Lung (tissue), 17 donors: ENCODE measurements at places on chromosomes 12 and 14. TPM values are rescaled to one million over a fixed set of nuclear protein-coding genes. Genes with fewer than 3 reads are reported as not detected.

The TAS2R19 gene
- 3.2 TPM for total RNA-seq

The ADAMTS20 gene
- total RNA-seq: not detected

DNA sequence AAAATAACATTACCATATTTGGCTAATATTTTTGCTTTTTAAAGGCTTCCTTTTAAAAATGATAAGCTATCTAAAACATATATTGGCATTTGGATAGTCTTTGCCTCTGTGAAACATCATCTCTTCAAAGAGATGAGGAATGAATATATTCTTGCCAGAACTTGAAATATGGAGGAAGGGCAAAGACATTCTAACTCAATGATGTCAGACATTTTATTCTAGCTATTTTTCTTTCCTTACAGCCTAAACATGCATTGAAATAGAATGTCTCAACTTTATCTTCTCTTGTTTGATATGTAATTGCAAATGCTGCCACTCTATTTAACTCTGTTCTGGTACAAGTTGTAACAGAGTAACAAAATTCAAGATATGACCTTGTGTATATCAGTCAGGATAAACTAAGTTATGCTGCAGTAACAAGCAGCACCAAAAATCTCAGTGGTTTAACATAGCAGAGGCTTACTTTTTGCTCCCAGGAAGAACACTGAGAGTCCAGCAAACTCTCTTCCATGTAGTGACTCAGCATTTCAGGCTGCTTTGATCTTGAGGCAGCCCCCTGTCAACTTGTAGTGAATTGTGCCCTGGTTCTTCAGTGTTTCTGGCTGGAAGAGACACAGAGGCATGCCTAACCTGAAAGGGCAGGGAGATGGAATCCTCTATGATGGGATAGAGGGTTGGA is 11.0 kb downstream of the IRAK3 start:
- no peaks in the 10 kb centered on the region for H3K36me3 ChIP-seq
- H3K4me1 ChIP-seq: no peaks in the 10 kb centered on the region
- DNase-seq: no peak

The AICDA gene
- total RNA-seq: 0.58 TPM

DNA sequence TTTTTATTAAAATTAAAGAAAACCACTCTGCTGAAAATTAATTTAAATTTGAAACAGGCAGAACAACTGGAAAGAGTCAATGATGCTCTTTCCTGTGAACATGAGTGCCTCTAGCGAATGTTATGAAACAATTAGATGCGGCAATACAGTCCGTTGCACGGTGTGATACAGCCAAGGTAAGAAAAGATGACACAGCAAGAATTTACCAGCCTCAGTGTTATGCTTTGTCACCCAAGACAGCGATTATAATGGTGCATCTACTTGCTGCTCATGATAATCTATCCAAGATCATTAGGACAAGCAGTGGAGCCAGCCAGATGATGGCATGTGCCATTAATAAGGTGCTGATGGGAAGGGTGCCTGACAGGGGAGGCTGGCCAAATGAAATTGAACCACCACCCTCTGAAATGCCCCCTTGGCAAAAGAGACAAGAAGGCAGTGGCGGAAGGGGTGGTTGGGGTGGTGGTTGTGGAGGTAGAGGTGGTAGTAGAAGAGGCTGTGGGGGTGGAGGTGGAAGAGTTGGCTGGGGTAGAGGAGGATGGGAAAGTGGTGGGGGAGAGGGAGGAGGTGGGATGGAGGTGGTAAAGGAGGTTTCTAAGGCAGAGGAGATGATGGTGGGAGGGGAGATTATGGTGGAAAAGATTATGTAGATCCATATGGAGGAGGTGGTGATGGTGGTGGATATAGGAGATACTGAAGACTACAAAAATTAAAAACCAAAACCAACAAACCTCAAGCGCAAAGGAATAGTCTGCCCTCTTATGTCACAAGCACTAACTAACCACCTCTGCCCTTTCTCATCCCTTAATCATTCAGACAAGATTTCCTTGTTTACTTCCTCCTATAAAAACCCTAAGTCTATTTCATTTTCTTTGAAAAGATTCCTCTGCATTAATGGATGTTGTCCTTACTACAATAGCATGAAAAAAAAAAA is 4.0 kb upstream of the RESF1 start:
- H3K36me3 ChIP-seq: no peaks in the 10 kb centered on the region
- no peak overlapping the region for H3K4me3 ChIP-seq
- no peak overlapping the region for H3K27ac ChIP-seq
- no peaks in the 10 kb centered on the region for H3K27me3 ChIP-seq

GRCh38 chr12:93571925-93572711 is at the start of gene SOCS2:
TSS of gene SOCS2 (plus strand) at chr12:93572675. CDS start at chr12:93572898, 223 bp downstream.
- H3K4me1 ChIP-seq: peaks cover 9% of the 10 kb centered on the region
- H3K27ac ChIP-seq: peak within 1 kb of the TSS; percentile 96
- H3K4me3 ChIP-seq: peak within 1 kb of the TSS; percentile 83
- no peaks in the 10 kb centered on the region for H3K36me3 ChIP-seq
- no peaks in the 10 kb centered on the region for H3K27me3 ChIP-seq

GRCh38 chr14:75077794-75078193 is 8.4 kb downstream of the ZC2HC1C start:
- H3K4me1 ChIP-seq: peaks cover 26% of the 10 kb centered on the region
- no peak overlapping the region for H3K4me3 ChIP-seq
- H3K27ac ChIP-seq: no peak overlapping the region

GRCh38 chr12:22275843-22276242 is 58.7 kb downstream of the ST8SIA1 start:
- H3K4me3 ChIP-seq: no peak overlapping the region
- peak; percentile 92 for DNase-seq
- no peak overlapping the region for H3K27ac ChIP-seq
- H3K4me1 ChIP-seq: peaks cover 7% of the 10 kb centered on the region
- H3K27me3 ChIP-seq: no peaks in the 10 kb centered on the region

The HOXC4 gene
- 0.71 TPM for total RNA-seq

DNA sequence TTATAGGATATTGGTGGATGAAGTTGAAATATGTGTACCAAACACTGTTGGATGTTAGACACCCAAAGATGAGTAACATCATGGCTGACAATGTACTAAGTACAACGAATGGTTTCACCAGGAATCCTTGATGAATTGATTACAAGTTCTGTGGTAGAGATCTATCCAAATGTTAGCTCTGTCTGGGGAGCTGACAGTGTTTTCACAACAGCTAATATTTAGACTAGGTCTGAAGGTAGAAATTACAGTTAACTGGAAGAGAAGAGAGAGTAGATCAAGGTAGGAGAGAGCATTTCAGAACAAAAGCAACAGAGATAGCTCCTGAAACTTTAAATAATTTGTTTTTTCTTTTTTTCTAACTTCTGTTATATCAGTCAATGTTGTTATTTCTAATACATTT is 44.9 kb downstream of the DERA start:
- H3K4me1 ChIP-seq: no peaks in the 10 kb centered on the region
- no peak for DNase-seq
- no peak overlapping the region for H3K4me3 ChIP-seq
- H3K27ac ChIP-seq: no peak overlapping the region
- peaks cover 5% of the 10 kb centered on the region for H3K36me3 ChIP-seq

The RNASE1 gene
- total RNA-seq: 773 TPM

The PELI2 gene
- total RNA-seq: 12.5 TPM

DNA sequence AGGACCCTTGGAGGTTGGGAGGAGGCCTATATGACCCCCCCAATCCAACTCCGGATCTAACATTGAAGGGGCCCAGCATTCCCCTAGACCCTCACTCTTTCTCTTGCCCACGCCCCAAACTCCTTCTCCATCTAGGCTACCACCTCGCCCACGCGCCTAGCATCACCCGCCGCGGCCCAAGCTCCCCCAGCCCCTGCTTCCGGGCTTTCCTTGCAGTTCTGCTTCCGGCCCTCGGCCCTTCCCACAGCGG is 445 bp downstream of the CERS5 start:
- H3K4me3 ChIP-seq: peak overlapping the region; percentile 93
- H3K27ac ChIP-seq: peak overlapping the region; percentile 92
- no peaks in the 10 kb centered on the region for H3K27me3 ChIP-seq

- no peaks in the 10 kb centered on the region for H3K27me3 ChIP-seq
- no peak overlapping the region for H3K4me3 ChIP-seq
- H3K27ac ChIP-seq: no peak overlapping the region
- no peaks in the 10 kb centered on the region for H3K36me3 ChIP-seq
- DNase-seq: no peak
- H3K4me1 ChIP-seq: no peaks in the 10 kb centered on the region
Observed at GRCh38 chr12:40393026-40393425, 168.2 kb downstream of the LRRK2 start.

The OAS1 gene
- 15.8 TPM for total RNA-seq

The PRKD1 gene
- 20.9 TPM for total RNA-seq

- H3K4me1 ChIP-seq: no peaks in the 10 kb centered on the region
- H3K27ac ChIP-seq: no peak overlapping the region
- H3K4me3 ChIP-seq: no peak overlapping the region
- H3K27me3 ChIP-seq: no peaks in the 10 kb centered on the region
- DNase-seq: no peak
- H3K36me3 ChIP-seq: no peaks in the 10 kb centered on the region
Observed at GRCh38 chr12:100671396-100672074, 98.1 kb downstream of the GAS2L3 start.

The SLCO1B1 gene
- total RNA-seq: not detected

- no peak for DNase-seq
- peaks cover 6% of the 10 kb centered on the region for H3K4me1 ChIP-seq
- no peaks in the 10 kb centered on the region for H3K27me3 ChIP-seq
- H3K36me3 ChIP-seq: peaks cover 20% of the 10 kb centered on the region
- no peak overlapping the region for H3K27ac ChIP-seq
- no peak overlapping the region for H3K4me3 ChIP-seq
Observed at GRCh38 chr14:96304956-96305355, 48.9 kb downstream of the BDKRB1 start.

DNA sequence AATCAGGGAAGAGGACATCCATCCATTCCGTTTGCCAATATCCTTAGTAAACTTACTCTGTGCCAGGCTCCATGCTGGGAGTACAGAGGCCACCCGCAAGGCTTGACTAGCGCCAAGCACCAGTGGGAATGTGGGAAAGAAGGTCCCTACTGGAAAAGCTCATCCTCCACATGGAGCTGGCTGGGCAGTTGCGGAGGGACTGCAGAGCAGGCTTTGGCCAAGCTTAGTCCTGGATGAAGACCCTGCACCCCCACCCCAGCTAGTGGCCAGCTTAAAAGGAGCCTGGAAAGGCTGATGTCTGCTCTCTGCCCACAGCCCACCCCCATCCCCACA is 22.4 kb upstream of the EIF2B2 start:
- peaks cover 71% of the 10 kb centered on the region for H3K4me1 ChIP-seq
- no peaks in the 10 kb centered on the region for H3K36me3 ChIP-seq
- peak; percentile 78 for DNase-seq
- no peak overlapping the region for H3K27ac ChIP-seq

DNA sequence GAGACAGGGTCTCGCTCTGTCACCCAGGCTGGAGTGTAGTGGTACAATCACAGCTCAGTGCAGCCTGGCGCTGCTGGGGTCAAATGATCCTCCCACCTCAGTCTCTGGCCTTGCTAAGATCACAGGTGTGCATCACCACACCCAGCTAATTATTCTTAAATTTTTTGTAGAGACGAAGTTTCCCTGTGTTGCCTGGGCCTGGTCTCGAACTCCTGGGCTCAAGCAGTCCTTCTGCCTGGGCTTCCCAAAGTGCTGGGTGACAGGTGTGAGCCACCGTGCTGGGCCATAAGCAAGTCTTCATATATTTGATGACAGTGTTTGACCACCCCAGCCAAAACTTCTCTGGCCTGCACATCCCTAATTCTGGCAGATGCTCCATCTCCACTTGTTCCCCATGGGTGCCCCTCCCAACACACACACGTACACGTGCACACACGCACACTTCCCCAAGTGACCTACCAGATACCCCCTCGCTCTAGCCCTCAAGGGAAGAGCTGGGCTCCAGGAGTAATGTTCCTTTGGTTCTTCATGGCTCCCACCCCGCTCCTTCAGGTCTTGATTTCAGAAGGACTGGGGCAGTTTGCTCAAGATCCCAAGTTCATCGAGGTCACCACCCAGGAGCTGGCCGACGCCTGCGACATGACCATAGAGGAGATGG is 104.3 kb upstream of the FKBP4 start:
- DNase-seq: no peak
- H3K27me3 ChIP-seq: peaks cover 2% of the 10 kb centered on the region
- no peaks in the 10 kb centered on the region for H3K36me3 ChIP-seq
- no peak overlapping the region for H3K27ac ChIP-seq
- H3K4me1 ChIP-seq: no peaks in the 10 kb centered on the region

DNA sequence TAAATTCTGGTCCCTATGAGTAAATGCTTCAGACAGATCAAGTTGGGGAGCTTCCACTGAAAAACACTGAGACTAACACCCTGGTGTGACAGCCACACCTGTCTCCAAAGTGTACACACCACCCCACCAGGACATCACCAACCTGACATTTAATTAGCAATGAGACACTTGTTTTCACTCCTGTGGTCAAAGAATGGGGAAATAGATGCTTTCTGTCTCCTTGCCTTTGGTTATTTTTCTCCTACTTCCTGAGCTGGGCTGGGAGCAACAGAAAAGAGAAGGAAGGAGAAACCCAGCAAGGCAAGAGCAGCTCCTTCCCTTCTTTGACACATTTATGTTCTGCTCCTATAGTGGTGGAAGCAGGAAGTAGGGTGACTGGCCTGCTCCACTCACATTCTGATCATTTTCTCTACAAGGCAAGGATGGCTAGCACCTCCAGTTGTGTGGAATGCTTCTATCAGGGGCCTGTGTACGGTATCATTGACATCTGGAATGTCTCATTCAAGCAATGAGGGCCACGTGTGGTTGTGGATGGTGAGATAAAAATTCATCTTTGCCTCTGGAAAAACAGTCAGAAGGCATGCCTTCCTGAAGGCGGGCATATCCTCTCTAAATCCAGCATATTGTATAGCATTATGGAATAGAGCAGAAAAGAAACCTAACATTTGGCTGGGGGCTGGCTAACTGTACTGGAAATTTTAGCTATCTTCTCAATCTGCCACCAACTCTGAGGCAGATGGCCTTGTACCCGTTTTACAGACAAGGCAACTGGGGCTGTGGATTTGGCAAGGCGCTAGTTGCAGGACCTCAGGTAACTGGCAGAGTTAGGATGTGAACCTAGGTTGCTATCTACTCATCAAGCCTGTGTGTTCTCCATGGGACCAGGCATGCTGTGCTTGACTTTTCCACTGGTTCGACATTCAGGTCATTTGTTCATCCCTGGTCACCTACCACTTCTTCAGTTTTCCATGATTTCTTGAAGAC is 24.8 kb upstream of the LGALS3 start:
- H3K4me1 ChIP-seq: peaks cover 30% of the 10 kb centered on the region
- no peaks in the 10 kb centered on the region for H3K36me3 ChIP-seq
- no peak for DNase-seq
- H3K27me3 ChIP-seq: no peaks in the 10 kb centered on the region
- H3K27ac ChIP-seq: peak overlapping the region; percentile 90

The GPRC5D gene
- not detected for total RNA-seq

- DNase-seq: peak; percentile 20
- no peaks in the 10 kb centered on the region for H3K27me3 ChIP-seq
- no peak overlapping the region for H3K27ac ChIP-seq
Observed at GRCh38 chr12:116726694-116727093, 11.2 kb downstream of the SPRING1 start.
